ENCODE measurements at places on chromosomes 6 and 20.

DNA sequence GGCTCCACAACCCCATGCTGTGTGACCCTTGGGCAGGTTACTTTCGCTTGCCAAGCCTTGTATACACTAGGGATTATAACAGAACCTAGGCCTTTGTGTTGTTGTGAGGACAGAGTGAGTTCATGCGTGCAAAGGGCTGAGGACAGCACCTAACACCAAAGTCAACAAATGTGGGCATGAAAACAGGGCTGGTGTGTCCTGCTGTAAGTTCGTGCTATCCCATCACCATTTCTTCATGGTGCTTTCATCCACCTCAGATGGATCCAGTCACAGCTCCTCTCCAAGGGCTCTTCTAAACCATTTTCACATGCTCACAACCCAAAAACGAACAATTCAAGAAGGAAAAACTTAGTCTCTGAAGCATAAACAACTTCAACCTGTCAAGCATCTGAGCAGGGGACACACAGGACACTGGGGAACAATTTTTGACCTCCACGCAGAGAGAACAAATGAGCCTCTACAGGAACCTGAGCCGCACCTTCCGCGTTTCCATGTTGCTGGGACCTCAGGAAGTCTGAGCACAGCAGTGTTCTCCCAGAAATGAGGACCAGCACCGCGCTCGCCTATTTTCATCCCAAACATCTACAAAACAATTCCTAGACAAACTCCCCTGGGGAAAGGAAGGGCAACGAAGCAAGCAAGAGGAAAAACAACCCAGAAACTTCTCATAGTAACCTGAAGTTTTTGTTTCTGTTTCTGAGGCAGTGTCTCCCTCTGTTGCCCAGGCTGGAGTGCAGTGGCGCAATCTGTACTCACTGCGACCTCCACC lies 3.1 kb downstream of the LRP11 start:
- no peak for DNase-seq

GRCh38 chr6:24899997-24900325 lies 35.8 kb downstream of the RIPOR2 start:
- DNase-seq = no peak

DNA sequence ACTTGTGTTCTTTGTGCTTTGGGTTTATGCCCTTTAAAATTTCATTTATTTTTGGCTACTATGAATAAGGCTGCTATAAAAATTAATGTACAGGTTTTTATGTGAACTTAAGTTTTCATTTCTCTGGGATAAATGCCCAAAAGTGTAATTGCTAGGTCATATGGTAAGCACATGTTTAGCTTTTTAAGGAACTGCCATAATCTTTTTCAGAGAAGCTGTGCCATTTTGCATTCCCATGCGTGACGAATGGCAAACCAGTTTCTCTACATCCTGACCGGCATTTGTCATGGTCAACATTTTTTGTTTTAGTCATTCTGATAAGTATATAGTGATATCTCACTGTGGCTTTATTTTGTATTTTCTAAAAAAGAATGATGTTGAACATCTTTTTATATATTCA lies 236.0 kb upstream of the SGK1 start:
- DNase-seq = no peak

DNA sequence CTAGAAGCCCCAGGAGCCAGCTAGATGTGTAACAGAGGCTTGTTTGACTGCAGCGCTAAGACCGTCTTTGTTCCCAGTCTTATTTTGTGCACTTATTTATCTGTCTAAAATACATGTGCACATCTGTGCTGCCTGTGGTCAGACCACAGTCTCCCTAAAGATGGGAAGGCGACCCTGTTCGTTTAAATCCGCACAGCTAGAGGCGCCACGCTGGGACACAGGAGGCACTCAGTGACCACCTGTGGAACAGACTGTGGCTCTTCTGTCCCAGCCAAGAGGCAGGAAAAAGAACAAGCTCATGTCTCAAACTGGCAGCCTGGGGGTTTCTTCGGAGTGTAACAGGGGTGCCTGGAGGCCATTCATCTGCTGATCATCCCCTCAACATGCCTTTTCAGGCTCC lies 66.8 kb downstream of the CPNE5 start:
- no peak for DNase-seq

DNA sequence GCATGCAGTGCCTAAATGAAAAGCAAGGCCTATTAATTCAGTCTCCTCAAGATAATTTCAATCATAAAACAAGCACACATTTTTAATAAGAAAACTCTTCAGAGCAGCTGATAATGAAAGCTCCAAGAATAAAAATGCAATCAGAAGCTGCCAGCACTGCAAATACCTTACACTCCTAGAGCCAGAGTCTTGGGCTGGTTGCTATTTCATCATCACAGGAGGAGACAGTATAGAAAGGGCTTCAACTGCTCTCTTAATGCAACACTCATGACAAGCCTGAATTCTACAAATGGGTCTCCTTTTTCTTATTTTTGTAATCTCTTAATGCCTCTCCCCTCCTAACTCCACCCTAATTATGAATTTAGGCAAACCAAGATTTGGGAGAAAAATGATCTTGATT lies 11.2 kb upstream of the MC3R start:
- DNase-seq = no peak

- no peak for DNase-seq
These were observed 43.0 kb downstream of the FGD2 start for GRCh38 chr6:37048403-37048850.

- no peak for DNase-seq
These were observed 41.8 kb upstream of the TOP1 start for GRCh38 chr20:40986774-40987173.

DNA sequence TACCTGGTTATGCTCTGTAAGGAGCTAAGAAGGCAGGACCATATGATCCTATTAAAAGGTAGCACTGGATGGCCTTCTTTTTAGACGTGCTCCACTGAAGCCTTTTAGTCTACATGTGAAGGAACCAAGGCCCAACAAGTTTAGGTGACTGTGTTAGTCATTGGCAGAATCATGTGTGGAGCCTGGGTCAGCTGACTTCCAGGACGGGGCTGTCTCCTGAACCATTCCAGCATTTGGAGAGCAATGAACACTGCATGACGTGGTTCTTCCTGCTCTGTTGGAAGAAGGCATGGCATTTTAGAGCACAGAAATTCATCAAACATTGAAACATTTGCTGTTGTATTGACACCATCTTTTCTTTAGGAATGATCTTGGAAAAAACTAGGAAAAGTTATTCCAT lies 87.8 kb upstream of the TIAM2 start:
- DNase-seq = no peak

- no peak for DNase-seq
These were observed 238.1 kb downstream of the HAO1 start for GRCh38 chr20:7702141-7702540.

- no peak for DNase-seq
These were observed 47.8 kb downstream of the MAFB start for GRCh38 chr20:40641202-40641601.

DNA sequence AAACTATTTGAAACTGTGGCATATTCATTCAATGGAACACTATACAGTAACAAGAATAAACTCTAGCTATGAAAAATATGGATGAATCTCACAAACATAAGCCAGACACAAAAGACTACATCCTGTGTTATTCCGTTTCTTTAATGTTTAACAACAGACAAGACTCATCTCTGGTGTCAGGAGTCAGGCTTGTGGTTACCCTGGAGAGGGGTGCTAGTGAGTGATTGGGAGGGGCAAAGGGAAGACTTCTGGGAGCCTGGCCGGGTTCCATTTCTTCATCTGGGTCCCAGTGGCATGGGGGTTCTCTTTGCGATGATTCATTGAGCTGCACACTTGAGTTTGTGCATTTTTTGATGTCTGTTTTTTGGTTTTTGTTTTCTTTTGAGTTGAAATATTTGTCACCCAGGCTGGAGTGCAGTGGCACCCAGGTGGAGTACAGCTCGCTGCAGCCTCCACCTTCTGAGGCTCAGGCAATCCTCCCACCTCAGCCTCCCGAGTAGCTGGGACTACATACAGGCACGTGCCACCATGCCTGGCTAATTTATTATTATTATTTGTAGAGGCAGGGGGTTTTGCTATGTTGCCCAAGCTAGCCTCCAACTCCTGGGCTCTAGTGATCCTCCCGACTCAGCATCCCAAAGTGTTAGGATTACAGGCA lies 21.2 kb upstream of the TTPAL start:
- no peak for DNase-seq

- no peak for DNase-seq
These were observed 25.0 kb downstream of the ULBP1 start for GRCh38 chr6:149988550-149989346.

GRCh38 chr20:17029698-17030097 lies 197.1 kb upstream of the PCSK2 start:
- DNase-seq = no peak

- DNase-seq = no peak
These were observed 16.3 kb downstream of the PTPN1 start for GRCh38 chr20:50526403-50526989.

DNA sequence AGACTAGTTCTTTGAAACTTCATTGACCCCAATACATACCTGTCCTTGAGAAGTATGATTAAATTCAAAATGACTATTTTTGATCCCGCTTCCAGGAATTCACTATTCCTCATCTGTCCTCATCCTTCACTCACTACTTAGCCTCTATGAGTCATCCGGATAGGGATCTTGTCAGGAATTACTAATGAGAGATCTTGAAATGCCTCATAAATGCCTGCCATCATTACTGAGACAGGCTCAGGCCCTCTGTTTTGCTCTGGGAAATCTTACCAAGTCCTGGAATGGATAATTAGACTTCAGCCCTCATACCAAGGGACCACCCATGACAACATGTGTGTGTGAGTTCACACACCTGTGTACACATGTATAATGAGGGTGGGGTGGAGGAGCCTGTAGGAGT lies 2.8 kb upstream of the CYP24A1 start:
- no peak for DNase-seq

DNA sequence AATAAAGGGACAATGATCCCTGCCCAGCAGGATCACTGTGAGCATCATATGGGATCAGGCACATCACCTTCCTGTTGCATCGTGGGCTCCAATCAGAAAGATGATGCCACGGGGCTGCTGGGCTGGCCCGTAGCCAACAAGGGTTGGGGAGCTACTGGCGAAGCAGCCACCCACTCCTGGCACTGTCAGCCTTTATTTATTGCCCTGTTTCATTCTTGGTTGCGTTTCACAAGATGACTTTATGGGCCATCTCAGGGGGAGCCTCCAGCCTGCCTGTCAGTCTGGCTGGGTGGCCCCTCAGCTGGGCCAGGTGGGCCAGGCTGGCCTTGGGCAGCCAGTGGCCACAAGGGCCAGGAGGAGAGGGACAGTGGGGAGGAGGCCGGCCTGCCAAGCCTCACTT lies 17.3 kb downstream of the VSTM2L start:
- no peak for DNase-seq

DNA sequence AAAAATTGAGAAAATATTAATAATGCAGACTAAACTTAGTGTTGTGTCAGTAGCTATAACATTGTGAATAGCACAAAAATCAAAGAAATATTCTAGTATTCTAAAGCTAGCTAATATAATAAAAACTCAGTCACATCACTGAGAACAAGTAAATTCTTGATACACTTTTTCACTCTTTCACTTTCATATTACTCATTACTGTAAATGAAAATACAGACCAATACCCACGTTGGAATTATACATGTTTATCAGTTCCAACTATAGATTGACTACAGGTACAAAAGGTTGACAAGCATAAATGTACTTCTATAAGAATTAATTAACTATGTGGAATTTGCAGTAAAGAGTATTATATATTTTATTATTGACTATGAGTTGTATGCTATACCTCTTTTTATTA lies 1043.4 kb upstream of the FLRT3 start:
- no peak for DNase-seq

DNA sequence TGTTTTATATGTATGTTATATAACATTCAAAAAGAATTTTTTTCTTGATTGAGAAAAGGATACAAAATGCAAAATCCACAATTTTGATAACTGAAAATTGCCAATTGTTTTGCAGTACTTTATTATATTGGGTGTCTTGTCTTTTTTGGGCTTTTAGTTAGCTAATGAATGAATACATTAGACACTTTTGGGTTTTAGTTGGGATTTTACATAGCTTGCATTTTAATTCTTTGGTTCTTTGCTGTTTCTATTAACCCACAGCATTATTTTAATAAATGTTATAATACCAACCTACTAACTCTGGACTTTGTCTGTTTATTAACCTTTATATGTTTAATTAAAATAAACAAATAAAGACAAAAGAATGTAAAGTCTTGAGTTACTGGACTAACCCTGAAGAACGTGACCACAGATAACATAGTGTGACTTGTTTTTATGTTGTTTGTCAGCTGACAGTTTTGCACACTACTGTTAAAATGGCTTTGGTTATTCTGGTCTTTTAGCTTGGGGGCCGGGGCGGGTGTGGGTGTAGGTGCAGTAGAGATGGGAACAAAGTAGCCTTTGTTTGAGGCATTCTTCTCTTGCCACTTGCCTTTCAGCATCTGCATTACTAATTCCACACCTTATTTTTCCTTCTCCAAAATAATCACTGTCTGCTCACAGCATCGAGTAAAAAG lies 159.1 kb downstream of the QKI start:
- DNase-seq = no peak

DNA sequence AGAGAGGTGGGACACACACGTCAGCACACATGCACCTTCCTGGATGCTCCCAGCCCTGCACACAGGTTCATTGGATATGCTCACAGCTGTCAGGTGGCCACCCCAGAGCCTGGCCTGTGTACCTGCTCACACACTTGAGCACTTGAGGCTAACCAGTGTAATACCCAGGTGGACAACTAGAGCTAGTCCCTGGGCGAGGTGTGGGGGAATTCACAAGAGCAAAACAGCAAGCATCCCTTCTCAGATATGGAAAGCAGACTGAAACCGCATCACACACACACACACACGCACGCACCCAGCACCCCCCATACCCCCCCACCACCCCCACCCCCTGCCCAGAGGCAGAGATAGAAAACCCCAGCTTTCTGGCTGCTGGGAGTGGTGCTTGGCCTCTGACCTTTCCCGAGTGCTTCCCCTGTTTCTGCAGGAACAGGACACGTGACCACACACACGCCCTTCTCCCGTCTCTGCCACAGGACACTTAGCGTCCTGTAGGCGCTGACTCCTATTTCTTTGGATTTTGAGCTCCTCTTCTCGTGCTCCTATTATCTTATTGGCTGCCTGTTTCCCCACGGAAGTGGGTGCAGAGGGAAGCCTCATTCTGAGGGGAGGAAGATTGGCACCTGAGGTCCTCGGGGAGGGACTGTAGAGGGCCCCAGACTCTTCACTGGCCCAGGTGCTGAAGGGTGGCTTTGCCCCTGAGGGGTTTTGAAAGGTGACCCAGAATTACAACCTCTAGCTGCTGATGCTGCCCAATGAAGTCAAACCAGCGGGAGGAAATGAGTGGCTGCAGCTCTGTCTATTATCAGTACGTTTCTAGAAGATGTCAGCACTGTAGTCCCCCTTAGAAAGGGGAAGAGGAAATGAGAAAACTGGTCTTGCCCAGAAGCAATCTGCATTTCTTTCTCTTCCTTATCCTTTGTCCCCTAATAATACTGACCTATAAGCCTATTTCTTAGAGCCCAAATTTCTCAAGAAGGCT lies 65.8 kb downstream of the SYTL3 start:
- no peak for DNase-seq

GRCh38 chr20:18585134-18585533 lies 2.7 kb upstream of the DTD1 start:
- no peak for DNase-seq

Data from psoas muscle (tissue), 8 donors.